Heart left ventricle (tissue), 16 donors: ENCODE measurements at places on chromosomes 5 and 9. TPM values are rescaled to one million over a fixed set of nuclear protein-coding genes. Genes with fewer than 3 reads are reported as not detected.

DNA sequence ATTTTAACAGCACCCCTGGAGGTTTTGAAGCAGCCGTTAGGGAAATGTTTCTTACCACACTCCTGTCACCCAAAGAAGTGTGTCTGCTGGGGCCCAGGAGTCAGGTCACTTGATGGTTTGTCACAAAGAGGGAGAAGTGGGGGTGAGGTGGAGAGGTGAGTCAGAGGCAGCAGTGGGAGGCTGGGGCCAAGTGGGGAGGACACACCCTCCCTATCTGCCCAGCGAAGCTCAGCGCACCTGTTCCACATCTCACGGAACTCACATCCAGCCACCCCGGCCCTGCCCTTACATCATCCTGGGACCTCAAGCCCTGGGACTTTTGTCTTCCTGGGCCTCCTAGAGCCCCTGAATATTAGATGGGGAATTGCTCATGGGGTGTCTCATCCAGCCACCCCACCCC is 171.1 kb upstream of the SMIM23 start:
- DNase-seq = no peak

GRCh38 chr9:91415290-91415689 is 8.3 kb downstream of the NFIL3 start:
- DNase-seq = no peak

DNA sequence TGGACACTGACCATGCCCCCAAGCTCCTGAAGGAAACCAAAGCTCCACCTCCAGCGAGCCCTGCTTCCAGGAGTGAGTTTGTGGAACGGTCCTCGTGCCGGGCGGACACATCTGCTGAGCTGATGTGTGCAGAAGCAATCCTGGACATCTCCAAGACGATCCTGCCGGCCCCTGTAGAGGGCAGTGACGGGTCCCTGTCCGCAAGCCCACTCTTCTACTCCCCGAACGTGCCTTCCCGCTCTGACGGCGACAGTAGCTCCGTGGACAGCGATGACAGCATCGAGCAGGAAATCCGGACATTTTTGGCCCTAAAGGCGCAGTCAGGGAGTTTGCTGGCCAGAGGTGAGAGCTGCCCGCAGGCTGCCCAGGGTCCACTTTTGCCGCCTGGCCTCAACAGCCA is 6.2 kb downstream of the PPP1R26 start:
- no peak for DNase-seq

DNA sequence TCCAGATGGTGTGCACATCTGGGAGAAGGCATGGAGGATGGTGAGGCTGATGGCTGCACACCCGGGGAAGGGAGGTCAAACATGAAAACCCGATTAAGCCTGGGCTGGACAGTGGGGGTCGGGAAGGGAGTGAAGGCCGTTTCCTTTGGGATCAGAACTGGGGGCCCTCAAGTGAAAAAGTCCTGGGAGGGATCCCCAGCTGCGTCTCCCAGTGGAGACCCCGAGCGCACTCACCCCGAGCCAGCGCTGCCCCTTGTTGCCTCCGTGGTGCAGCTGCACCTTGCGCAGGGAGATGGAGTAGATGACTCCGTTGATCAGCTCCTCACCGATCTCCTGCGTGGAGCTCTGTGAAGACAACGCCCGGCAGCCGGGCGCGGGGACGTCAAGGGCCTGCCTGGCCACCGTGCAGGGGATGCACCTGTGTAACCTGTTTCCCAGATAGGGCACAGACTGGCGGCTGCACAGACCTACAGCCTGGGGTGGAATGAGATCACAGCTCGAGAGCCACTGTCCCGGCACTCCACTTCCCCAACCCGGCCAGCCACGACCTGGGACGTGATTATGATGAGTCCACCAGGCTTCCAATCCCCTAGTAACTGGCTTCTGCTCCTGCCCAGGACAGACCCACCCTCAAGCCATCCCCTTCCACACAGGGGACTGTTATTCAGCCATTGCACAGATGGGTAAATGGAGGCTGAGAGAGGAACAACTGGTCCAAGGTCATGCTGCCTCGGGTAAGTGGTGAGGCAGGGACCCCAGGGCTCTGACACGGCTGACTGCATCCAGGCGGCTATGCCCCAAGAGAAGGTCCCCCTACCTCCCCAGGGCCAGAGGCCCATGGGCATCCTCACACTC is 9.0 kb downstream of the RALGDS start:
- no peak for DNase-seq

GRCh38 chr5:124372457-124372856 is 374.0 kb downstream of the ZNF608 start:
- no peak for DNase-seq

GRCh38 chr9:109199676-109200075 is 32.6 kb upstream of the FRRS1L start:
- no peak for DNase-seq

GRCh38 chr9:19940811-19941535 is 152.1 kb upstream of the SLC24A2 start:
- DNase-seq = no peak

DNA sequence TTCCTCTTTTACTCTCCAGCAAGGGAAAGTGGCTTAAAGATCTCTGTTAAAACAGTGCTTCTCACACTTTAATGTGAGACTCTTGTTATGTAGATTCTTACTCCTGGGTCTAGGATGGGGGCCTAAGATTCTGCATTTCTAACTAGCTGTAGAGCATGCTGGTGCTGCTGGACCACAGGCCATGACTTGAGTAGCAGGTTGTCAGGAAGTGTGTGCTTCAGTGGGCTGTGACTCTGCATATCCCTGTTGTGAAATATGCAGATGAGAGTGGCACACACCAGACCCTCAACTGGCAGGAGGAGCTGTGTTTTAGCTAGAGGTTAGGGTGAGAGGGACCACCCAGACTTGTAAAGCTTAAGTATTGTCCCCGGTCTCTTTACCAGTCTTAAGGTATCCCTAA is 191.1 kb upstream of the DMRT1 start:
- DNase-seq = no peak

- no peak for DNase-seq
Measured at GRCh38 chr9:12659220-12659619, 34.0 kb upstream of the TYRP1 start.

- DNase-seq = no peak
Measured at GRCh38 chr9:12163723-12164458, 529.3 kb upstream of the TYRP1 start.

DNA sequence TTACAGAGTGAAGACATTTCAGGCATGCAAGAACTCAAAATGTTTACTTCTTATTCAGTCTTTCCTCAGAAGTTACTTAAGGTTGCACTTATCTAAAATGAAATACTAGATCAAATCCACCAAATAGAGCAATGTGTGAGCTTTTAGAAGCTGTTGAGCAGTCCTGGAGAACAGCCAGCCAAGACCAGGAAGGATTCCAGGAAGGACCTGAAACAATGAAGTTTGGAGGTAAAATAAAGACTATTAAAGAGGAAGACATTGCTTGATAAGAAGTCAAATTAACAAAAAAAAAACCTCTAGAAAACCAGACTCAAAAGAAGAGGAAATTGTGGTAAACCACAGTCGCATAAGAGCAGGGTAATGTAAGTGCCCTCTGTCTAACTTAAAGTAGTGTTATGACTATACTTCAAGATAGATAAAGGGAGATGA is 156.2 kb upstream of the S1PR3 start:
- no peak for DNase-seq

The ARID3C gene
- not detected for polyA plus RNA-seq

The ZFP37 gene
- polyA plus RNA-seq = 0.34 TPM

The TAF1L gene
- polyA plus RNA-seq = not detected

The PCDHB7 gene
- polyA plus RNA-seq = 0.19 TPM

The FOXD4L4 gene
- not detected for polyA plus RNA-seq

The LCNL1 gene
- polyA plus RNA-seq = 5.8 TPM

The SMC2 gene
- polyA plus RNA-seq = 9.9 TPM

The C9orf40 gene
- polyA plus RNA-seq = 0.91 TPM

The CYLC2 gene
- not detected for polyA plus RNA-seq
